ENCODE measurements at places on chromosomes 6 and 20.

GRCh38 chr6:142935553-142936517 lies 9.1 kb downstream of the HIVEP2 start:
- DNase-seq, result no peak

- DNase-seq, result no peak
Measured at GRCh38 chr20:36203861-36204260, 32.4 kb upstream of the AAR2 start.

DNA sequence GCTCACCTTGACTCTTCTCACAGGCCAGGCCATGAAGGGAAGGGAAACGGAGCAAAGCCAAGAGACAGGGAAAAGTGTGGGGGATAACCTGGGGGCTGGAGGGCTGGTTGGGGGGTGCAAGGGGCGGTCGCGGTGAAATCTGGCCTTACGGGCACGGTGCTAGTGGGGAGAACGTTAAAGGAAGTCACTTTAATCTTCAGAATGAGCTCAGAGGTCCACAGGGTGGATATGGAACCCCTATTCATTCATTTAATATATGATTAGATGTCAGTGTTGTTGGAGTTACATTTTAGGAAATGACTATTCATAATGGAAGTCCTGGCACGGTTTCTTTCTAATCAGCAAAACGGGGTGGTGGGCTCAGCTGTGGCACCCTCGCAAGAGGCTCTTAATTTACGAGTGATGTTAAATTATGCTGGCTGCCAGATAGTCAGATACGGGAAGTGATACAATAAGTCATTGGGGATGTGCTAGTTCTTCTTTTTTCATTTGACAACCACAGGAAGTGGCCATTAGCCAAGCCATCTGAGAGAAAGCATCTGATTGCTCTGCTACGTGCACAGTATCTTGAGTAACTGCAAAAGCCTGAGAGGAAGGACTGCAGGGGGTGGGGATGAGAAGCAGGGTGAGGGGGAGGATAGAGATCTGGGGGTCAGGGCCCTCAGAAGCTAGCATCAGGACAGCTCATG lies 253.0 kb downstream of the QKI start:
- DNase-seq, result no peak

GRCh38 chr6:54419885-54420284 lies 111.6 kb downstream of the TINAG start:
- no peak for DNase-seq

GRCh38 chr20:25453035-25453810 lies 45.8 kb downstream of the GINS1 start:
- no peak for DNase-seq

DNA sequence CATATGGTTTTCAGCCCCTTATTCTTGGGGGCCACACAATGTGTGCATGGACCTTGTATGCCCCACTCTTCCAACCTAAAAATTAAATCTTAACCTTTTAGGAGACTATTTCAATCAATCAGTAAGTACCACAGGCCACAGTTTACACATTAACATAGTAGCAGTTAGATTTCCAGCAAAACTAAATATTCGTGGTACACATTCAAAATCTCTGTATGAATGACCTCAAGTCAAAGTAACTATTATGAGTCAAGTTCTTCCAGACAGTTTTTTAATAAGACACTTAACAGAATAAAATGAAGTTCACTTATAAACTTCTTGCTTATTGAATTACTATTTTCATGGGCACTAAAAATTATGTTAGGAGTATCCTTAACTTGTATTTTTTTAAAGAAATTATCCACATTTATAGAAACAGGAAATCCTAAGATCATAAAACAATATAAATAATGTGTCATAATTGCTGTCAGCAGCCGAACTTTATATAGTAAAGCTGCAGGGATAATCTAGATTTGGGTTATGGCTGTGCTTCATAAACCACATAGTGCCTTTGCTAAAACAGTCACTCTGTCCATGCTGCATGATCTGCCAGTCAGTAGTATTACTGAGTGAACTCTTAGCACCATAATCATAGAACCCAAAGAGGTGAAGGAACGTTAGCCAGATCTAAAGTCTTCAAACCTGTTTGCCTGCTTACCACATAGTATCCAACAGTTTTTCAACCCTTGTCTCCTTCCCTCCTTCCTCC lies 21.7 kb downstream of the SEC63 start:
- no peak for DNase-seq
